NCI-H1417 treated with DMSO at 0.1 percent for 48 hours (cell line): ENCODE measurements at places on chromosomes 4 and X.

DNA sequence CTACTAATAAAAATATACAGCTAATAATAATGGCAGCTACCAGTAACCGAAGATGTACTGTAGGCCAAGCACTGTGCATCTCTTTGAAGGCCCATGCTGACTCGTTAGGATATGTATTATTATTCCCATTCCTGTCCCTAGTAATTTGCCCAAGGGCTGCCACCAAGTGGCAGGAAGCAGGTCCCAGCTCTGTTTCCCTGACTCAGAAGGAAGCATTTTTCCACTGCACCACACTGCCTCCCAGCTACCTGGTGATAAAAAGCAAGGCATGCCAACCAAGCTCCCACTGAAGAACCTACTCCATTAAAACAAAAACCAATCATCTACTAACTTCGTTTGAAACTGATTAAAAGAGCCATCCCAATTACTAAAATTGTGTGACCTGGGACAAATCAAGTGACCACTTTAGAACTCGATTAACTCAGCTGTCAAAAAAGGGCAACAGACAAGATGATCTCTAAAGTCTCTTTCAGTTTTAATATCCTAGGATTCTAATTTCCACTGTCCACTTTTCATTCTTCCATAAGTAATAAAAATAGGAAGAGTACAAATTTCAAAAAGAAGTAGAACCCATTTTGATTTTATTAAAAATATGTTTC, 24.3 kb upstream of the PGM2 start:
- DNase-seq = peak; percentile 53

DNA sequence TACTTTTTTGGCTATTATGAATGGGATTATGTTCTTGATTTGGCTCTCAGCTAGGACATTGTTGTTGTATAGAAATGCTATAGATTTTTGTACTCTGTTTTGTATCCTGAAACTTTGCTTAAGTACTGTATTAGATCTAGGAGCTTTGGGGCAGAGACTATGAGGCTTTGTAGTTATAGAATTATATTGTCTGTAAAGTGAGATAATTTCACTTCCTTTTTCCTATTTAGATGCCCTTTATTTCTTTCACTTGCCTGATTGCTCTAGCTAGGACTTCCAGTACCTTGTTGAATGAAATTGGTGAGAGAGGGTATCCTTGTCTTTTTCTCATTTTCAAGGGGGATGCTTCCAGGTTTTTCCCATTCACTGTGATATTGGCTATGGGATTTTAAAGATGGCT, 28.1 kb downstream of the ADAM29 start:
- DNase-seq = no peak

- DNase-seq = no peak
Measured at GRCh38 chr4:165872461-165873297, at the start of gene TLL1. TLL1 (plus strand) TSS chr4:165873237; CDS start chr4:165873905, 668 bp downstream.

- DNase-seq = no peak
Measured at GRCh38 chrX:318068-318738, 393 bp downstream of the GTPBP6 start.

DNA sequence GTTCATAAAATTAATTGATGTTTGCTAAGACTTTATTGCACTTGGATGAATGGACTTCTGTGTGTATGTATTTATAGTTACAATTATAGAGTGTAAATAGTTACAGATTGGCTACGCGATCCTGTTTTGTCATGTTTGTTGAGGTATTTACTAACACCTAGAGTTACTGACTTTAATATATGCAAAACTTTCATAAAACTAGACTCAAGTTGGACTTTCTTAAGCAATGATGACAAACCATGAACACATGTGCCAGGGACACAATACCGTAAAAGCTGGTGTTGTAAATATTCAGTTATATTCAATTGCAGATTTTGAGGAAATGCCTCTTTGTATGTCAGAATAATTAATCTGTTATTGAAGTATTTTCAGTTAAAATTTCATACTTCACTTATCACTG, 6.1 kb downstream of the GRIA2 start:
- no peak for DNase-seq

DNA sequence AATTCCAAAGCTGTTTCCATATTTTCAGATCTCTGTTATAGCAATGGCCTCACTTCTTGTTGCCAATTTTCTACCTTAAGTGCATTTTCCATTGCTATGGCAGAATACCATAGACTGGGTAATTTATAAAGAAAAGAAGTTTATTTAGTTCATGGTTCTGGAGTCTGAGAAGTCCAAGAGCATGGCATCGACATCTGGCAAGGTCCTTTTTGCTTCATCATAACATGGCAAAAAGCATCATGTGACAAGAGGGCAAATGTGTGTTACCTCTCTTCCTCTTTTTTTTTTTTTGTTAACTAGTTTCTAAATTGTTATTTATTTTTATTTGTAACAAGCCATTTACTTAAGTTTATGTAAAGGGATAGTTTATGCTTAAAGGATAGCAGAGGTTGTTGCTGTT, 45.2 kb upstream of the SYTL5 start:
- DNase-seq = no peak

GRCh38 chr4:148007314-148007760, 275.4 kb downstream of the ARHGAP10 start:
- DNase-seq = no peak

- no peak for DNase-seq
Measured at GRCh38 chr4:30719454-30720020, 632 bp upstream of the PCDH7 start.

DNA sequence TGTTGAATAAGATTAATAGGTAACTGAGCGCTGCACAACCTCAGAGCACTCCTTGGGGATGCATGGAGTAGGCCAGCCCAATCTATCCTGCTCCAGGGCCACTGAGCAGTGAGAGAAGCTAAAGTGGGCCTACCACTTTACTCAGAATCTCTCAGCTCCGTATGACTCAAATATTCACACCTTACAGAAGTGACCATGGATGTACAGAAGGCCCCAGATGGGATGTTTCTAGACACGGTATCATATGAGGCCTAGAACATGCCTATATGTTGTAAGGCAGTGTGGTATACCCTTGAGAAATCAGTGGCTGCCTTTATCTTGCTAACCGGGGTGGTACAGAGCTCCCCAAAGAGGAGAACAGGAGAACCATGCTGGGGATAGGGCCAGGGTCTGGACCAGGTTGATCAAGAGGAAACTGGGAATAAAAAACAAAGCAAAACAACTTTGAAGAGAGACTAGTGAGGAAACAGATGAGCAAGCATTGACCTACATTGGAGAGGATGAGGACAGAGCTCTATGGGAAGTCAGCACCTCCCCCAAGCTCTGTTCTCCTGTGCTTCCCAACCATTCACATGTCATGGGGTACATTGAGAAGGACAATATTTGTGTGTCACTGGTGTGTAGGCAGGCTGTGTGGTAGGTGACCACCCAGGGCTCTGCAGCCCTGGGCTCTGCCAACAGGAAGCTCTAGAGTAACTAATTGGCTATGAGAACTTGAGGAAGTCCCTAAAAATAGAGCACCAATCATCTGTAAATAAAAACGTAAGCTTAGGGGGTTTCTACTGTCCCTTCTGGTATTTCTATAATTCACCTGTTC, 31.4 kb downstream of the HOPX start:
- no peak for DNase-seq

GRCh38 chrX:150478496-150479492, 89.6 kb upstream of the MTM1 start:
- no peak for DNase-seq

DNA sequence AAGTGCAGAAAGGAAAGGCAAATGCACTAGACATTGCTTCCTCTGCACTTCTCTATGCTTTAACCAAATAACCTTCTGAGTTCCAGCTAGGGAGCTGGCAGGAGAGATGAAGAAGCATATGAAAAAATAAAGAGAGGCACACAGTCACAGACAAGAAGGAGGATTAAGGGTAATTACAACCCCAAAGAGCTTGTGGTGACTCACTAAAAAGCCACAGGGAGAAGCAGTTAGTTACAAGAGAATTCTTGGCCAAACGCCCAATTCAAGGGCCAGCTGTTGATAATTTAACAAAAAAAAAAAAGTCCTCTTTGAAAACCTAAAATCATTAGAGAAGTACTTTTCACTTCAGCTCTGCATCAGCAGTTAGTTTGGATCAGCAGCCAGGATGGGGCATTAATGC, 478.0 kb downstream of the KCNIP4 start:
- DNase-seq = no peak

GRCh38 chr4:48400416-48400815, 59.1 kb downstream of the SLAIN2 start:
- DNase-seq = no peak

GRCh38 chrX:130110379-130111219, at the start of gene ELF4:
ELF4 (minus strand) TSS chrX:130110497; CDS start chrX:130081330, 29,167 bp downstream.
- DNase-seq = no peak

- no peak for DNase-seq
Measured at GRCh38 chr4:11469650-11470437, 41.1 kb upstream of the HS3ST1 start.

DNA sequence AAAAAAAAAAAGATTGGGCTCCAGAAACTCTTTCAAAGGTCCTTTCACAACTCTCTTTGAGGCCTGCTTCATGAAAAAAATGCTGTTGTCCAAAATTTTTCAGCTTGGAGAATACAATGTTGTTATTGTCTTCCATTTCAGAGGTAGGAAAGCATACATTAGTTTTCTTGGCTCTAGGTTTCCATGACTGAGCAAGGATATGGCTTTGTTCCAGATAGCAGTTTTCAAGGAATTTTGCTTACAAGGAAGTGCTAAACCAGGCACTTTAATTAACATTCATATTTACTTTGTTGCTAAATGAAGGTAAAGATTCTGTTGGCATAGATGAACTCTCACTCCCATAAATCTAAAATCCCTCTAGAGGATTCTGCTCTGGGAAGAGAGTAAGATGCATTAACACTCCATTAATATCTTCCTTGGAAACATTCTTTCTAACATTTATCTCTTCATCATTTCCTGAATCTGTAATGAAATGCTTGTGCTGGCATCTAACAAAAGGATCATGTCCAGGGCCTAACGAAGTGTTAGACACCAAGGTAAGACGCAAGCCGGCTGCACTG, 118.4 kb downstream of the COL25A1 start:
- no peak for DNase-seq

- DNase-seq = no peak
Measured at GRCh38 chr4:80135702-80136058, 61.6 kb upstream of the PRDM8 start.

DNA sequence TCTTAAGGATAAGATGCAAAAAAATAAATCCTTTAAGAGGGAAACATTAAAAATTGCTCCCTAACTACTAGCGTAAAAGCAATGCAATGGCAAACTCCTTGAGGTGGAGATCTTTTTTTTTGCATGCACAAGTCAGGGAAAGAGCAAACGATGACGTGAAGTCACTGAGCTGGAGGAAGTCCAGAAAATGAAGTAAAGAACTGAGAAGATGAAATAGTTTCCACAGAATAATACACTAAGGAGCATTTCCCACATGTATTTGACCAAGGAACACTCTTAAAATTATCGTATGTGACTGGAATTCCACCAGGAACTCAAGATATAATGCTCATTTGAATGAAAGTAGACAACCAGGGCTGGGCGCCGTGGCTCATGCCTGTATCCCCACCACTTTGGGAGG, 21.0 kb upstream of the DOCK11 start:
- no peak for DNase-seq

DNA sequence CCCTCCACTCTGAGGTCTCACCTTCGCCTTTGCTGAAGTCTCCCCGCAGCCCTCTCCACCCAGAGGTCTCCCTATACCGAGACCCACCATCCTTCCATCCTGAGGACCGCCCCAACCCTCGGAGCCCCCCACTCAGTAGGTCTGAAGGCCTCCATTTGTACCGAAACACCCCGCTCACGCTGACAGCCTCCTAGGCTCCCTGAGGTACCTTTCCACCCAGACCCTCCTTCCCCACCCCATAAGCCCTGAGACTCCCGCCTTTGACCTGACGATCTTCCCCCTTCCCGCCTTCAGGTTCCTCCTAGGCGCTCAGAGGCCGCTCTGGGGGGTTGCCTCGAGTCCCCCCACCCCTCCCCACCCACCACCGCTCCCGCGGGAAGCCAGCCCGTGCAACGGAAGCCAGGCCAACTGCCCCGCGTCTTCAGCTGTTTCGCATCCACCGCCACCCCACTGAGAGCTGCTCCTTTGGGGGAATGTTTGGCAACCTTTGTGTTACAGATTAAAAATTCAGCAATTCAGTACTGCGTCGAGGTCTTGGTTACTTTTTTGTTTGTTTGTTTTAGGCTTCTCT, 5.0 kb downstream of the SOD3 start:
- no peak for DNase-seq

DNA sequence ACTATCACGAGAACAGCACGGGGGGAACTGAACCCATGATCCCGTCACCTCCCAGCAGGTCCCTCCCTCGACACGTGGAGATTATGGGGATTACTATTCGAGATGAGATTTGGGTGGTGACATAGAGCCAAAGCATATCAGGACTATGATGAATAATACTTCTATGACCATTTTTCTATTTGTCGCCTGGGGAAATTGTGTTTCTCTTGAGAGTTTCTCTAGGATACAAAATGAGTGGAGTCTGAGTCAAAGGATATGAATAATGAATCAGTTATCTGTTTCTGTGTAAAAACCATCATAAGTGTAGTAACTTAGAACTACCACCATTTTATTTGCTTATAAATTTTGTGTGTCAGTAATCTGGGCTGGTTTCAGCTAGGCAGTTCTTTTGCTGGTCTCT, 533.0 kb upstream of the ARX start:
- no peak for DNase-seq
